ENCODE measurements at places on chromosomes 12 and 14.

DNA sequence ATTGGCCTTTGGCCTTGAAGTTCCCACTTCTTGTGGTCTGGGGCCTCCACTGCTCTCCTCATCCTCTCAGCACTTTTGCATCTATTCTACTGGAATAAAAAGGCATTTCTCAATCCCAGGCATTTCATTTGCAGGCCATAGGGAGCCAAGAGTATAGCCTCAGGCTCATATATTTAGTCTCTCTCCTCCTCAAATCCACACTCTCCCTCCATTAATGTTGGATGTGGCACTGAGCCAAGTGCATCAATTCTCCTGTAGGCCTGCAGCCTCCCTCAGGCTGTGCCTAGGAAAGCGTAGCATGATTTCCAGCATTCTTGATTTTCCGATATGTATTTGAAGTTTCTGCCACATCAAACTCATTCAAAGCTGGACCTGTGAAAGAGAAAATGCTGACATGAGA is 211.5 kb upstream of the CPNE8 start:
- no peak for DNase-seq

- DNase-seq = no peak
Measured at GRCh38 chr12:131194166-131194565, 240.5 kb downstream of the ADGRD1 start.

DNA sequence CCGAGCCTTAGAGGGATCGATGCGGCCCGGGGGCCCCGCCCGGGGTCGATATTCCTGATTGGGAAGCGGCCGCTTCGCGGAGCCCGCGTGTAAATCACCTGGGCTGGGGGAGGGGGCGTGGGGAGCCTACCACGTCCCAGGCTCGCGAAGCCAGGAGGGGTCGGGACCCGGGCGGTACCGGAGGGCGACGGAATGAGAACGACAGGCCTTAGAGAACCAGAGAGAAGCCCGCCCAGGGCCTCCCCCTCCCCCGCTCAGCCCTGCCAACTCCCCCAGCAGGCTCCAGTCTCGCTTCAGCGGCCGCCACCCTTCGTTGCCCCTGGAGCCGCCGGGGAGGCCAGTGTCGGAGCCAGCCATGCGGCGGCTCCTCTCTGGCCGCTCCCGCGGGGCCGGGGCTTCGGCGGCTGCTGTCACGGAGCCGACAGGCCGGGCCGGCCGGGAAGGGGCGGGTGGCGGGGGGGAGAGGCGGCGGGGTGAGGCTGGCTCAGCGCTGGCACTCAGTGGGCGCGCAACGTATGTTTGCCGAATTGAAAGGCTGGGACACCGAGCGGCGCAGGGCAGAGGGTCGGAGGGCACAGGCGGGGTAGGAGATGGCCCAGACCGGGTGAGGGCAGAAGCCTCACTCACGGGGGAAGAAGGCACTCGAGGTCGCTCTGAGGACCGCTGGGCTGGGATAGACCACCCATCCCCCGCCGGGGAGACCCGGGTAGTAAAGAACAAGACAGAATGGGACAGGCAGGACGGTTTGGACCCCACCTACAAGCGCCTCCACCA is 1.4 kb upstream of the DNAJC22 start:
- DNase-seq = no peak

DNA sequence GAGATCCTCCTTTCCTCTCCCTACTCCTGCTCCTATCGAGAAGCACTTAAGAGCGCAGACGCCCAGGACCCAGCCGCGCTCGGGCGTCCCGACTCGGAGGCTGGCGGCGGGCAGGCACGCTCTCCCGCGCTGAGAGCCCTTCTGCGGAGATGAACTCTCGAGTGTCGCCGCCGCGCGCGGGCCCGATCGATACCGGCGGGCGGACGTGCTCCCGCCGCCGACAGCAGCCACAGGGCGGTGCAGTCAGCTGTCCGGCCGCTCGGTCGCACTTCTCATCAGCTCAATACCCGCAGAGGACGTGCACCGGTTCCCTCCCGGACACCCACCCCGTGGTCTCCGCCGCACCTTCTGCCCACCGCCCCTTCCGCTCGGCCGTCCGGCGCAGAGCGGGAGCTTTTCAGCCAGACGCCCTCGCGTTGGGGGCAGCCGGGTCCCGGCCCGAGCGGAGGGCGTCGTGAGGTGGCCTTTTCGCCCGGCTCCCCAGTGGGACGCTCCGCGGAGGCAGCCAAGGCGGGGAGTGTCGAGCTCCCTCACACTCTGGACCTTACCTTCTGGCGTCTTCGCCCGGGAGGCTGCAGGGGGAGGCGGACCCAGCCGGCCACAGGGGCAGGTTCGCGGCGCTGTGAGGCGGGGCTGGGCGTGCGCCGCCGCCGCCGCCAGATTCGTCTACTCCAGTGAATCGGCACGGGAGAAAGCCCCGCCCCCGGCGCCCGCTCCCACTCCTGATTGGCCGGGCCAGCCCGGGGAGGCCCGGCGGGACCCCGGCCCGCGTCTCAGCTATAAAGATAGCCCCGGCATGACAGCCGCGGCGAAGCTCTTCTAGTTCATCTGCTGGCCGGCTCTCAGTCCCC is at the start of gene INSM2:
Gene INSM2, plus strand, starts transcription at position 808 of the 851 bp plus-strand sequence. CDS start 89 bp downstream, outside the sequence.
- DNase-seq = peak; percentile 59

DNA sequence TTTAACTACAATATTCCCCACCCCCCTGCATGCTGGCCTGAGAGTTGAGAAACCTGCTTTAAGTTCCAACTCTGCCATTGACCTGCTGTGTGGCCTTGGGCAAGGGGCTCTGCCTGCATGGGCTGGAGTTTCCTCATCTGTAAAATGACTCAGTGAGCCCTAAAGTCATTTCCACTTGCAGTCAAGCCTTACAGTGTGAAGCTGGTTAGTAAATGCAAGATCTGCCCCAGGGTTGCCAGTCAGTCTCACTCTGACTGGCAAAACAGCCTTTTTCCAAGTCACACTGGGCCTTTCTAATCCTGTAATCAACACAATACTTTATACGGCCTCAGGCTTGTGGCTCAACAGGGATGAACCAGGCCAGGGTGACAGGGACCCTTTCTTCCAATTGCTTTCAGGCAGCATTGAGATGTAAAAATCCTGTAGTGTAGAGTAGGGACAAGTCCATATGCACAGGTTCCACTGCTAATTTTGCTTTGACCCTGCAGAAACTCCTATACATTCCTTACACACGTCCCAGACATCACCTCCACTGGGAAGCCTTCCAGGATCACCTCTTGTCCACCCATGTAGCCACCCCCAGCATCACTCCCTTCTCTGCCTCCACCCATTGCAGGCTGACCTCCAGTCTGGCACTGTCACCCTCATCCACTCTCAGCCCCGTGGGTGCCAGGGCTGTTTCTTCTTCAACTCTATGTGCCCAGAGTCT is 42.6 kb upstream of the PRIMA1 start:
- DNase-seq = no peak

- no peak for DNase-seq
Measured at GRCh38 chr14:99512571-99513182, 31.5 kb downstream of the CCNK start.

GRCh38 chr14:50085570-50086320 is 30.6 kb downstream of the VCPKMT start:
- no peak for DNase-seq

Measured in SJSA1 (cell line).